ENCODE measurements at places on chromosomes 6 and 20. TPM values are rescaled to one million over a fixed set of nuclear protein-coding genes. Genes with fewer than 3 reads are reported as not detected.

Gene NPBWR2
- total RNA-seq, result not detected

DNA sequence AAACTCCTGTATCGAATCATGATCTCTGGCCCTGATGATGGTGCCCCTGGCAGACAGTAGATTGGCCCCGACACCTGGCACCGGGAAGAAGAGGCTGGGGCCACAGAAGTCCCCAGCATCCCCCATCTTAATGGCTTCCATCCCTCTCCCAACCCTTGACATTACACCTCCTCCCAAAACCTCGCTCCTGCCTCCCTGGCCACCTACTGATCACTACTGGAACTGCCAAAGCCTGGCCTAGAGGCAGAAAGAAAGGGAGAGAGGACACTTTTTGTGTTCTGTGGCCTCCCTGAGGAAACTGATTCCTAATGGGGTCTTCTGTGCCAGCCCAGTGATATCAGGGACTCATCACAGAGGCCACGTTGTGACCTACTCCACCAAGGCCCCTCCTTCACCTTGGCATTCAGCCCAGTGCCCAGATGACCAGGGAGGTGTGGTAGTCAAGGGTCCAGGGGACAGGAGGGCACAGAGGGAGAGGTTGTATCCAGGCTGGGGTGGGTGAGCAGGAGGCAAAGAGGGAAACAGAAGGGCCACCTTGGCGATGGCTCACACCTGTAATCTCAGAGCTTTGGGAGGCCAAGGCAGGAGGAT, 6.1 kb downstream of the C20orf173 start:
- peak; percentile 13 for DNase-seq

DNA sequence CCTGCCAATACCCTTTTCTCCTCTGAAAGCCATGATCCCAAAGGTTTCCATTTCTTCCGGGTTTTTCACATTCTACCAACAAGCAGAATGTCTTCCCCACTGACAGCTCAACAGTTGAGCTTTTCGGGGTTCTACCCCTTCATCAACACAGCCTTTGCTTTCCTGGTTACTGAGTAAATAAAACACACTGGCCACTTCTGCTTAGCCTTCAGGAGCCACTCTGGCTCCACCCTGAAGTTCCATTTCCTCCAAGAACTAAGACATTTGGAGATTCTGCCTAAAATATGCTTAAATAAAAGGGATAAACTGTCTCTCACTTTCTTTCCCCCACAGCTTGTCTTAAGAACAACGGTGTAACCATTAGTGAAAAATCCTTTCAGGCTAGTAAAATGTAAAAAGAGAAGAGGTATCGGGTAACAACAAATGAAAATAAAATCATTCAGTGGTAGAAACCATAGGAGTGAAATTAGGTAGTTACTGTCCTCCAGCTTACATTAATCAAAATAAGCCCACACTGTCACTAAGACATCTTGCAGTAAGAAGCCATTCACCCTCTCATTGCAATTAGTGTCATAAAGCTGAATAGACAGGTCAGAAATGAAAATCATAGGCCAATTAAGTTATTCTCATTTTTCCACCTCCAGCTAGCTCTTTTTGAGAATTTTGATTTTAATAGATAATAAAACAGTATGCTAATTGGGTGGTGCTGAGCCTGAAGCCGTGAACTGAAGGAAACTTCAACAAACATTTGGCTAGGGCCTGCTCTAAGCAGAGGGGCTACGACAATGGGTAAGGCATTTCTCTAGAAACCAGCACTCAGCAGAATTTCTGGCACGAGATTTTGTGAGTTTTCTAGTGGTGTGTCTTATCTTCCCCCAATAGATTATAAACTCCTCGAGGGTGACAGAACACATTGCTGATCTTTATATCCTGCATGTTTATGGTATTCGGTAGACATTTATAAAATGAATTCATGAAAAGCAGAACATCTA, 194.2 kb downstream of the KHDC1L start:
- DNase-seq, result no peak

DNA sequence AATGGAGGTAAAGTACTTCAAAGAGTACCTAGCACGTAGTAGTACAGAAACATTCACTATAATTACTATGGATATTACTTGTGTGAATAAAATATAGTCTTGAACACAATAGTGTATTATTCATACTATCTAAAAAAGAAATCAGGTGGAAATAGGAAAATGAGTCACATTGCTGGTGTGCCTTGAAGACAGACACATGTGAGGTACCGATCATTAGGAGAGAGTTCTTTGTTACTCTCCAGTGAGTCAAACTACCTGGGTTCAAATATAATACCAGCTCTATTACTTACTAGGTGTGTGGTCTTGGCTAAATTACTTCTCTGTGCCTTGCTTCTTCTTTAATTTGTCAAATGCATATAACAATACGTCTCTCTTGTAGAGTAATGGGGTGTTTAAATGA, 50.8 kb upstream of the BEND6 start:
- no peak for DNase-seq

DNA sequence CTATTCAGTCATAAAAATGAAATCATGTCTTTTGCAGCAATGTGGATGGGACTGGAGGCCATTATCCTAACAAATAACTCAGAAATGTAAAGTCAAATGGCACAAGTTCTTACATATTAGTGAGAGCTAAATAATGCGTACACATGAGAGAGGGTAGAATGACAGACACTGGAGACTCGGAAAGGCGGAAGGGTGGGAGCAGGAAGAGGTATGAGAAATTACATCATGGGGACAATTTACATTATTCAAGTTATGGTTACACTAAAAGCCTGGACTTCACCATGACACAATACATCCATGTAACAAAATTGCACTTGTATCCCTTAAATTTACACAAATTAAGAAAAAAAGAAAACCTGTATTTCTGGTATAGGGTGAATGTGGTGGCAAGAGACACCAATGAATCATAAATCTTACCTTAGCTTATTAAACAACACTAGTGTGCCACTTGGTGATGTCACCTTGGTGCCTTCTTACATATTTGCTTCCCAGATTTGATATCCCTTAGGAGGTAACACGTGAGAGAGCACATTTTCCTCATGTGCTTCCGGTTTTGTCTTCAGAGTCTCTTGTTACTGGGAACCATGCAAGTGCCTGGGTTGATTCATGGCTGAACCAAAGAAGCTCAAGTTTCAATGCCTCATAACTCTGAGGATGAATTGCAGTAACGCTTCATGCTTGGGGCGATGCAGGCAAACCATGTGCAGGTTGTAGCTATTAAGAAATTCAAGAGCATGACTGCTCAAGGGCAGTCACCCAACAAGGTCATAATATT, 84.6 kb downstream of the DCDC2 start:
- no peak for DNase-seq

Gene RFX6
- not detected for total RNA-seq

Gene FIG4
- 14.8 TPM for total RNA-seq
